Pancreas (tissue), 10 donors: ENCODE measurements at places on chromosomes 3 and 15.
A peak's percentile ranks its signal among the peaks of the same experiment; 100 is the strongest.

- no peaks in the 10 kb centered on the region for H3K27me3 ChIP-seq
- H3K36me3 ChIP-seq: no peaks in the 10 kb centered on the region
- no peak overlapping the region for H3K4me3 ChIP-seq
- H3K4me1 ChIP-seq: no peaks in the 10 kb centered on the region
- no peak overlapping the region for H3K27ac ChIP-seq
Measured at GRCh38 chr3:119365418-119365817, 71.2 kb downstream of the ARHGAP31 start.

DNA sequence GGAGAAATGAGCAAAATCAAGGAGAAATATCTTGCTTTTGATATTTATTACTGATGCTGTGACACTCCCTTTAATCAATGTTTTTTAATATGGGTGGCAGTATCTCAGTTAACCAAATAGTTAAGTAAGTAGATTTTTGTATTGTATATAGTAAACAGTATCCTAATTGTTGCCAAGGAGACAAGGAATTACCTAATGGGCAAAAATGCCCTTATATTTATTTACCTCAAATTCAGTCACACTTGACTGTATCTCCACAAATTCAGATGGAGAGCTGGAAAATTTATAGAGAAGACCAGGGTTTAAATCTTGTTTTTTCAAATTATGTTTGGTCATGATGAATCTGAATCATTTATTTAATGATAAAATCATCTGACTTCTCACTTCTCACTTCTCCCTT is 3.6 kb upstream of the CHD2 start:
- H3K4me1 ChIP-seq: peaks cover 43% of the 10 kb centered on the region
- peaks cover 4% of the 10 kb centered on the region for H3K36me3 ChIP-seq
- H3K27ac ChIP-seq: peak overlapping the region; percentile 43
- no peaks in the 10 kb centered on the region for H3K27me3 ChIP-seq
- no peak overlapping the region for H3K4me3 ChIP-seq

DNA sequence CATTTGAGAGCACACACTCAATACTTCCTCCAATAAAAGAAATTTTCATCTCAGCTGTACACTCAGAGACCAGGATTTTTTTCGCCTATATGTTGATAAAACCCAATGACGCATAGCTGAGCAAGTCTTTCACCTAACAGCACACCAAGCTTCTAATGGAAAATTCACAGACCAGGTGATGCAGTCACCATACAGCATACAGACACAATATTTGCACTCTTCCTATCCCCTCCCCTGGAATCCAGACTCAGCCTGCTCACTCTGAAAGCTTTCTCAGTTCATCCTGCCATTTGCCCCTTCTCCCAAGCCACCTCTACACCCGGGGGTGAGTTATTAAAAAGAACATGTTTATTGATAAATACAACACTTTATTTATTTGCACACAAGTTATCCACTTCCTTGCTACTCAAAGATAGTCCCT is 1.7 kb downstream of the TBC1D5 start:
- H3K4me3 ChIP-seq: no peak overlapping the region
- peaks cover 22% of the 10 kb centered on the region for H3K4me1 ChIP-seq
- no peaks in the 10 kb centered on the region for H3K27me3 ChIP-seq
- peak overlapping the region; percentile 96 for H3K27ac ChIP-seq
- no peaks in the 10 kb centered on the region for H3K36me3 ChIP-seq

DNA sequence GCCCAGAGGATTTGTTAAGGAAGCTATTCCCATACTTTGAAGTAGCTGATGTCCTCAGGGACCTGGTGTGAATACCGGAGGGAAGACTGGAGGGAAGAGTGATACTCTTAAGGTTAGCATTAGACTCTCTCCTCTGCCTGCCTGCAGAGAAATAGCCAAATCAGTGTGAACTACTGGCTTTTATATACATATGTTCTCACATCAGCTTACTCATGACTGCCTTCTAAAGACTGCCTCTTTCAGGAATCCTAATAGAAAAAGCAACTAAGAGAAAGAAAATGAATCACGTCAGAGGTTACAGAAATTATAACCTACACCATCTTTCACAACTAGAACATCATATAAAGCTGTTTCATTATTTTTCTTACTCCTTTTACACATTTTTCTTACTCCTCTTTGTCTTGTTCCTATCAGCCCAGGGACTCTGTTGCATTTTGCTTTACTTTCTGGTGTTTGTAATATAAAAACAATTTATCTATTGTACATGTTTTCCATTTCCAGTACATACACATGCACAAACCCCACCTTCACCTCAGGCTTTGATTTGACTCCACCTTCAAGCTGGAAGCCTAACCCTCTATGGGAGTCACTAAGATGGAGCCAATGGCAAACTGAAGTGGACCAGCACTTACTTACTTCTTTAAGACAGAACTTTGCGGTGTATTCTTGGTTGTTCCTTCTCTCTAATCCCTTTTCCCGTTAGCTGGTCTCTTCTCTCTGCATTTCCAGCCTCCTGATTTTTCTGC is 257.7 kb upstream of the UBE2E1 start:
- H3K36me3 ChIP-seq: no peaks in the 10 kb centered on the region
- no peaks in the 10 kb centered on the region for H3K27me3 ChIP-seq
- no peak overlapping the region for H3K4me3 ChIP-seq
- DNase-seq: no peak
- H3K4me1 ChIP-seq: no peaks in the 10 kb centered on the region

- H3K4me3 ChIP-seq: peak overlapping the region; percentile 51
- H3K27ac ChIP-seq: no peak overlapping the region
- H3K27me3 ChIP-seq: no peaks in the 10 kb centered on the region
- H3K4me1 ChIP-seq: no peaks in the 10 kb centered on the region
Measured at GRCh38 chr15:64774037-64774628, 1.3 kb downstream of the RBPMS2 start.

DNA sequence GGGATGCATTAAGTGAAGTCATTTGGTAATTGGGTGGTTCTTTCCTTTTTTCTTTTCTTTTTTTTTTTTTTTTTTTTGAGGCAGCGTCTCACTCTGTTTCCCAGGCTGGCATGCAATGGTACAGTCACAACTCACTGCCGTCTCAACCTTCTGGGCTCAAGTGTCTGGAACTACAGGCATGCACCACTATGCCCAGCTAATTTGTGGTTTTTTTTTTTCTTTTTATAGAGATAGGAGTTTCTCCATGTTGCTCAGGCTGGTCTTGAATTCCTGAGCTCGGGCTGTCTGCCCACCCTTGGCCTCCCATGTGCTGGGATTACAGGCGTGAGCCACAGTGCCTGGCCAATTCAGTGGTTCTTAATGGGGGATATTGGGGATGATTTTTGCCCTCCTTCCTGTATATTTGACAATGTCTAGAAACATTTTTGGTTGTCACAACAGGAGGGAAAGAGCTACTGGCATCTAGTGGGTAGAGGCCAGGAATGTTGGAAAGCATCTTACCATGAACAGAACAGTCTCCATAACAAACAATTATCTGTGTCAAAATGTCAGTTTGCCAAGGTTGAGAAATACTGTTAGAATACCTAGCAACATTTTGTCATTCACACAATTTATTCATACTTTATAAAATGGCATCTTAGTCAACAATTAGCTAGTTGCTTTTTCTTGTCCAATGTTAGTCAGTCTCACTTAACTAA is 79.4 kb upstream of the CNTN3 start:
- H3K4me1 ChIP-seq: no peaks in the 10 kb centered on the region
- no peak overlapping the region for H3K4me3 ChIP-seq
- H3K36me3 ChIP-seq: no peaks in the 10 kb centered on the region
- H3K27ac ChIP-seq: no peak overlapping the region
- no peaks in the 10 kb centered on the region for H3K27me3 ChIP-seq
- DNase-seq: no peak
